Activated CD8-positive, alpha-beta memory T cell treated with anti-CD3 and anti-CD28 coated beads for 36 hours (primary cell): ENCODE measurements at places on chromosomes 1 and 21. TPM values are rescaled to one million over a fixed set of nuclear protein-coding genes. Genes with fewer than 3 reads are reported as not detected.

The IL12RB2 gene
- total RNA-seq = 48.3 TPM

The ADAM30 gene
- not detected for total RNA-seq

The COL11A1 gene
- total RNA-seq = not detected

The TNFRSF25 gene
- total RNA-seq = 91.3 TPM

The HPCA gene
- total RNA-seq = not detected

The SPRR2A gene
- total RNA-seq = not detected

The CLCNKB gene
- total RNA-seq = not detected

The MYOC gene
- not detected for total RNA-seq

The HSPA6 gene
- total RNA-seq = 0.95 TPM

The CD48 gene
- total RNA-seq = 307 TPM

The HCRTR1 gene
- not detected for total RNA-seq

The OR2L2 gene
- total RNA-seq = not detected
